ENCODE measurements at places on chromosomes 4 and X.

DNA sequence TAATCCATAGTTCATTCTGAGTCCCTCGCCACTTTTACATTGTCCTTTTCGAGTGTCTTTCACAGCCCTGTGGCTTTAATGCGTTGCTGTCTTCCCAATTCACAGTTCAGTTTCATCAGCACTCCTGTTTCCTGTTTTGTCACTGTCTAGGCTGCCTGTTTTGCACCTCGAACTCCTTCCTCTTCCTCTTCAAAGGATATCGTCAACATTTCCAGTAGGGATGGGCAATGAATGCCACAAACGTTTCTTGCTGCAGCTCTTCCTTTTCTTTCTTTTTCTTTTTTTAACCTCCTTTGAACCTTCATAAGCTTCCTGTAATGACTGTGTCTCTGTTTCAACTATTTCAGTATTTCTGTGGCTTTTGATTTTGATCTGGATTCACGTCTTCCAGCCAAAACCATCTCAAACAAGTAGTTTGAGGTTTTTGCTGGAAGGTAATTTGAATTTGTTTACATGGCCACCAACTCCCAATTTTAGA, 105.4 kb downstream of the ANXA3 start:
- no peak for DNase-seq

GRCh38 chr4:168659741-168660465, 163.1 kb downstream of the PALLD start:
- no peak for DNase-seq

DNA sequence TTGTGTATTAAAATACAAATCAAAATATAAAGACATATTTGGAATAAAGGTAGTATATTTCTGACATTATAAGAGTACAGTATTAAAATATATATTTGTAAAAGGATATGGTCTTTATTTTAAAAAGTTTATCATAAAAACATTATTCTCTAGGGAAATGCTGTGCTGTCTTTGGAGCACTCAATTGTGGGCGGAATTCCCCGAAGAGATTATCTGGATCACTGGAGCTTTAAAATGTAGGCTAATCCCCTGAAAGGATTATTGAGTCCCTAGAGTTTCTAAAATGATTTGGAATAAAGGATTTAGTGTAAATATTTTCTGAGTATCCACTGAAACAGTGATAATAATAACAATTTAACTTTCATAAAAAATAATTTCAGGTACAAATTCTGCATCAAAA, 1239.4 kb downstream of the TECRL start:
- no peak for DNase-seq

GRCh38 chr4:183348136-183348535, 25.9 kb upstream of the CLDN24 start:
- DNase-seq = no peak

- DNase-seq = no peak
Observed at GRCh38 chr4:72857787-72858186, 211.7 kb downstream of the COX18 start.

- DNase-seq = no peak
Observed at GRCh38 chr4:182348779-182349326, 105.7 kb downstream of the TENM3 start.

DNA sequence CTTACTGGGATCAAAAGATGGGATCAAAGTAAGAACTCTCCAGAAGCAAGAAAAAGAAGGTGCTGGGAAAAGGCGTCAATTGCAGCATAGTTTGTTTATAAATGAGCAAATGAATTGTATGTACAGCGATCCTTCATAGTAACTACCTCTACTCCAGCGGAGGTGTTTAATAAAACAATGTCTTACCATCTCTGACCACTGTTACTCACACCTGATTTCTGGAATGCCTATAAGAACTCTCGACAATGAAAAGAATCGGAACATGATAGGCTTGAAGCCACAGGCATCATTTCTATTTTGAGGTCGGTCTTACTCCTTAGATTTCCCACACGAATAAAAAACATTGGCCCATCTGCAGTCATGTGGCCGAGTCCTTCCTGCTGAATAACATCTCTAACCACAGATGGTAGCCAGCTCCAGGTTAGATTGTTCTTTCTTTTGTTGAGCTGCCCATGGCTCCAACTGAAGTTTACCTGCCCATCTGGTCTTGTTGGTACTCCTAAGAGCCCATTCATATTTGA, 67.6 kb downstream of the CLDN34 start:
- no peak for DNase-seq

DNA sequence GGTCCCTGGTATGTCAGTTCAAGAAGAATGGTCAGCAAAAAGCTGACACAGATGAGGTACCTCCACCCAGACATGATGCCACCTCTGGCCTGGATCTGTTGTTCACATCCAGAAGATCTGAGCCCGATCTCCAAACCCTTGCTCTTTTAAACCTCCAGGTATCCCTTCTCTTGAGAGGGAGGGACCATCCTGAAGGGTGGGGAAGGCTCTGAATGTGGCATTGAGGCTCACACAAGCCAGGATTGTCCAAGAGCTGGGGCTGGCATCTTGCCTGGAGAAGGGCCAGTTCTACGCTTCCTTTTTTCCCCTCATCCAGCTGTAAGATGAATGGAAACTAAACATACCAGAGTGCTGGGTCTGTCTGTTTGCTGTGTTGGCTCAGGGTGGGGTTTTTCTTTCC, at the start of gene ITIH6:
ITIH6 (minus strand) TSS at position 119 of the 400 bp plus-strand sequence; CDS start at position 74, 45 bp downstream.
- DNase-seq = no peak

DNA sequence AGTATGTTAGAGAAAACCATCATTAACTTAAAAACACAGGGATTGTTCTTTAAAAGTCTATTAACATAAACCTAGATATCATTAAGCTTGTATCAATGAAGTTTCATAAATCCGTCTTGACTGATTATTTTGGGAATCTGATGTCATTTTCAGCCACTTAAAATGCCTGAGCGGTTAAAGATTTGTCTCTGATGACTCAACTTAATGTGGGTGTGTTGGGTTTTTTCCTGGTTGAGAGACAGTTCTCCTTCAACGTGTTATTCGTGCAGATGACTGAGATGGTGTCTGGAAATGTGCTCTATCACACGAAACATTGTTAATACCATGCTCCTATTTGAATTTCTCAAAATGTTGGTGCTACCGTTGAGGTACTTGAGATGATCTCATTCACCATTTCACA, 227.3 kb upstream of the TENM3 start:
- no peak for DNase-seq

GRCh38 chr4:105426187-105426897, 47.5 kb downstream of the PPA2 start:
- DNase-seq = no peak

- no peak for DNase-seq
Observed at GRCh38 chr4:76108467-76109181, 34.1 kb downstream of the ART3 start.

DNA sequence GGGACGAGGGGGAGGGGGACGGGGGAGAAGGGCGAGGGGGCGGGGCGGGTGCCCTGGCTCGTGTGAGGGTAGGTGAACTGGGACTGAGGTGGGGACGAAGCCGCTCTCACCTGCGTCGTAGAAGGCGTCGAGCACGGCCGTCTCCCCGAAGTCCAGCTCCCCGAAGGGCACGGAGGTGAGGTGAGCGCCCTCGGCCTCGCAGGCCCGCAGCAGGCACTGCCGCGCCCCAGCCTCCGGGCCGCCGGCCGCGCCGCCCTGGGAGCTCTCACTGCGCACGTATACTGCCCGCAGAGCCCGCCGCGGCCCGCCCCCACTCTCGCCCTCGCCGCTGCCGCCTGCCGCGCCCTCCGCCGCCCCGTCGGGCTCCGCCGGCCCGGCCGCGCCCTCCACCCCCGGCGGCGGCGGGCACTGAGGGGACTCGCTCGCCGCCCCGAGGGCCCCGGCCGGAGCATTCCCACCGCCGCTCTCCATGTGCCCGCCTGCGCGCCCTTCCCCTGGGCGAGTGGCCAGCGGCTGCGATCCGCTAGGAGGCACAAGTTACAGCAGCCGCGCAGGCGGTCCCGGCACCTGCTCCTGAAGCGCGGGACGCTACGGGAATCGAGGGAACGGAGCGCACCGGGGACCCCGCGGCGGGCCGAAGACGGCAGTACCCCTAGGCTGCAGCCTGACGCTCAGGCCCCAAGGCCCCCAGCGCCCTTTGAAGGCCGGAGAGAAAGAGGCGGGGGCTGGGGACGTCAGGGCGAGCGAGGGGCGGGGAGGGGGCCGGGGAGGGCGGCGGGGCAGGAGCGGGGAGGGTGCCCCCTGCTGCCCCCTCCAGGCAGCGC, at the start of gene MAP3K15:
MAP3K15 (minus strand) TSS at position 718 of the 824 bp plus-strand sequence; CDS start at position 471, 247 bp downstream.
- peak; percentile 0 for DNase-seq

DNA sequence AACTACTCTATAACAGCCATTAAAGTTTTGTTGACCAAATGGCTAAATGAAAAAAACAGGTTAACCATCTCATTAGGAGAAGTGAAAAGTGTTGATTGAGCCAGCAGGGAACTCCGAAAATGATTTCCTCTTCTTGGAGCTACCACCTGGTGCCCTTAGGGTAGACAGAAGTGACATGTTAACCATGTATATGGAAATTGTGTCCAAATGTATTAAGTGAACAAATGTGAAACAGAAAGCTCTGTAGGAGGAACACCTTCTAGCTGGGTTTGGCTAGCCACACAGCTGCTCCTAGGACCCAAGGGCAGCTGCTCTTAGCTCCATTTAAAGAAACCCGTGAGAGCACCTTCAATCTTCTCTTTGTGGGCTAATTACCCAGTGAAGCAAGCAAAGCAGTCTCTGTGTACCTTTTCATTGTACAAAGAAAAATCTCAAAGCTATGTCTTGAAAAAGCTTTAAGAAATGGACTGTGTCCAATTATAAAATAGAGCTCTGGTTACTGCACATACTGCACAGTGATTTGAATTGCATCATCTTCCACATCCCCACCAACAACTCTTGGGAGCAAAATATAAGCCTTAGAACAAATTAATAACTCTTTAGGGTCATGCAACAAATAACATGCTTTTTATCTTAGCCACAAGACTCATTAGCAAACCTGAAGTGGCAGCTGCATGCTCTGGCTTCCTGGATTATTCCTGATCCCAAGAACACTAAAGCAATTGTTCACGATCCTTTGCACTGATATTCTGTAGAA, 59.2 kb upstream of the PARM1 start:
- no peak for DNase-seq

GRCh38 chr4:47704693-47705325, 133.1 kb downstream of the CORIN start:
- no peak for DNase-seq

DNA sequence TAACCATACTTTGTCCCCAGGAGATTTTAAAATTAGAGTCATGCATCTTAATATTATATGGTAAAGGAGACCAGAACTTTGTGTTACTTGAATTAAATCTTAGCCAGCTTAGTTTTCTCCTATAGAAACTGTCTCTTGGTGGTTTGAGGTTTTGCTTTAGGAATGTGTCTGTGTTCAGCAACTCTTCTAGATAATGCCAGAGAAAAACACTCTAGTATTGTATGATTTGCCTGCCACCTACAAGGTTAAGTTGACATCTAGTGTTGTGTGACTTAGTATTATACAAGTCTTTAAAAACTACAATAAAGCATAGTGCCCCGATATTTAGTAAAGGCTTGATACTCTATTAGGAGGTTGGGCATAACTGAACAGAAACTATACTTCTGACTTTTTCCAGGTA, 2.1 kb downstream of the UGT8 start:
- no peak for DNase-seq

DNA sequence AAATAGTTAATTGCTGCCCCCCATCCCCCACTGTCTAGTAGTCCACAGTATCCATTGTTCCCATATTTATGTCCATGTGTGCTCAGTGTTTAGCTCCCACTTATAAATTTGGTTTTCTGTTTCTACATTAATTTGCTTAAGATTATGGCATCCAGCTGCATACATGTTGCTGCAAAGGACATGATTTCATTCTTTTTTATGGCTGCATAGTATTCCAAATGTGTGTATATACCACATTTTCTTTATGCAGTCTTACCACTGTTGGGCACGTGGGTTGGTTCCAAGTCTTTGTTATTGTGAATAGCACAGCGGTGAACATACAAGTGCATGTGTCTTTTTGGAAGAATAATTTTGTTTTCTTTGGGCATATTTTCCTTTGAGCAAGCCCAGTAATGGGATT, 113.0 kb upstream of the LNX1 start:
- no peak for DNase-seq

- no peak for DNase-seq
Observed at GRCh38 chr4:183783991-183784553, 121.0 kb upstream of the STOX2 start.

DNA sequence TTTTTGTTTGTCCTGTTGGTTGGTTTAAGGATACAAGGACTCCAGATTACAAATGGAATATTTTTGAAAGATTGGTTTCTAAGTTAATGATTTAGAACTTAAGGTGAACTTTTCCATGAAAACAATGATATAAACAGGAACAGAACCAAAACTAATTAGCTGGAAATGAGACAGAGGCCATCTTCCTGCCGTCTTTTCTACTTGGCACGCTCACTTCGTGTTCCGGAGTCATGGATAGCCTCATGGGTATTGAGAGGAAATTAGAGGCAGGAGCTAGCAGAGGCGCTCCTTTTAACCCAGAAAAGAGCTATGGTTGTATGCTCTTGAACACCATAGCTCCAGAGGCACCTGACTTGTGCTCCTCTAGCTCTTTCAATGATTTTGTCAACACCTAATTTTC, 2.4 kb downstream of the FAM241A start:
- DNase-seq = no peak
